ENCODE measurements at places on chromosomes 16 and 17.

GRCh38 chr17:78974635-78975591 lies 4.8 kb downstream of the LGALS3BP start:
- DNase-seq = no peak

- DNase-seq = no peak
Observed at GRCh38 chr16:67299269-67299668, 19.9 kb downstream of the PLEKHG4 start.

- no peak for DNase-seq
Observed at GRCh38 chr16:57185446-57185944, 344 bp downstream of the PSME3IP1 start.

- peak; percentile 13 for DNase-seq
Observed at GRCh38 chr17:47708312-47708863, 14.4 kb downstream of the TBKBP1 start.

- DNase-seq = no peak
Observed at GRCh38 chr16:88459366-88460073, 6.4 kb downstream of the ZFPM1 start.

GRCh38 chr16:14672403-14672971 lies 21.6 kb downstream of the PLA2G10 start:
- DNase-seq = no peak

GRCh38 chr17:78709119-78709681 lies 72.9 kb downstream of the CYTH1 start:
- DNase-seq = no peak
